Natural killer cell (primary cell): ENCODE measurements at places on chromosomes 16 and 17.

DNA sequence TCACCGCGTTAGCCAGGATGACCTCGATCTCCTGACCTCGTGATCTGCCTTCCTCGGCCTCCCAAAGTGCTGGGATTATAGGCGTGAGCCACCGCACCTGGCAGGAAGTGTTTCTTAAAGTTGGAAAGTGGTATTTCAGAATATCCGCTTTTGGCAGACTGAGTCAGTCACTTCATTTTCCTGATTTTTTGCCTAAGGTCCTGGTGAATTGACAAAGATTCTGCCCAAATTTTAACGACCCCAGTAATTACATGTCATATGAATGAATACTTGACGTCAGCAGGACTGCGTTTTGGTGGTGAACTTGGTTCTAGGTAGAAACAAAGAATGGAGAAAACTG lies 4.5 kb upstream of the BRCA1 start:
- H3K4me3 ChIP-seq: no peak overlapping the region
- DNase-seq: no peak
- no peak overlapping the region for H3K27ac ChIP-seq
- peaks cover 2% of the 10 kb centered on the region for H3K36me3 ChIP-seq

- H3K4me3 ChIP-seq: no peak overlapping the region
- H3K36me3 ChIP-seq: no peaks in the 10 kb centered on the region
- peaks cover 9% of the 10 kb centered on the region for H3K27me3 ChIP-seq
- H3K27ac ChIP-seq: no peak overlapping the region
These were observed 1.4 kb upstream of the RNF222 start for GRCh38 chr17:8398980-8399379.

- no peaks in the 10 kb centered on the region for H3K36me3 ChIP-seq
- H3K4me1 ChIP-seq: no peaks in the 10 kb centered on the region
- no peak overlapping the region for H3K4me3 ChIP-seq
- no peak overlapping the region for H3K27ac ChIP-seq
- no peaks in the 10 kb centered on the region for H3K27me3 ChIP-seq
These were observed 54.3 kb upstream of the MED13 start for GRCh38 chr17:62119373-62119772.

DNA sequence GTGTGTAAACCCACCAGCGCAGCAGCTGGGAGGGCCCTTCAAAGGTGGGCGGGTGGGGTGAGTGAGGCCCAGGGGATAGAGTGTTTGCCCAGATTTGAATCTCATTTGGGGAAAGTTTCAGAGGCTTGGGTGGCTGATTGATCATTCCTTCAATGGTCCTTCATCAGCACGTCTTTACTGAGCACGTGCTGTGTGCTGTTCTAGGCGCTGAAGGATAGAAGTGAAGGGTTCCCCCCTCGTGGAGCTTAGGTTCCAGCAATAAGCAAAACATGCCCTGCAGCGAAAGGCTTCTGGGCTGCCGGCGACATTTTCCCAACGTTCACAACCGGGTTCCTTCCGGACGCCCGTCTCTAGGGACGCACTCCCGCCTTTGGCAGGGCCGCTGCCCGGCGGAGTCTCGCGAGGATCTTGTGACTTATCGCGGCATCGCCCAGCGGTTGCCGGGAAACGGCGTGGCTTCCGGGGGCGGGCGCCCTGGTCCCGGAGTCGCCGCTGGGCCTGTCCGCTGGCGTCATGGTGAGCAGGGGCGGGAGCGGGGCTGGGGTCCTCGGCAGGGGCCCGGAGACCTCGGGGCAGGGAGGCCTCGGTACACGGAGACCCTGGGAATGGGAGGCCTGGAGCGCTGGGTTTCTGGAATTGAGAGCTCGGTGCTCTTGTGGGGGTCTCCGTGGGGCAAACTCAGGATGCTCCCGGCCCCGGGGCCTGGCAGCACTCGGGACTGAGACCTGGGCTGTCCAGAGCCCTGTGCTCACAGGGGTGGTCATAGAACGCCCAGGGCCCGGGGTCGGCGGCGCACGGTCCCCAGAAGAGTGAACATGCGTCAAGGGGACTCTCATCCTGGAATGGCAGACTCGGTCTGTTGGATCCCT lies 3.2 kb upstream of the DBNDD1 start:
- peak; percentile 77 for DNase-seq
- no peak overlapping the region for H3K27ac ChIP-seq
- H3K36me3 ChIP-seq: no peaks in the 10 kb centered on the region
- H3K27me3 ChIP-seq: peaks cover 14% of the 10 kb centered on the region
- peak overlapping the region; percentile 21 for H3K4me3 ChIP-seq

GRCh38 chr17:80955671-80956280 lies 35.9 kb upstream of the CHMP6 start:
- no peak overlapping the region for H3K27ac ChIP-seq
- H3K4me1 ChIP-seq: peaks cover 18% of the 10 kb centered on the region
- H3K27me3 ChIP-seq: no peaks in the 10 kb centered on the region
- H3K4me3 ChIP-seq: no peak overlapping the region
- H3K36me3 ChIP-seq: peaks cover 13% of the 10 kb centered on the region
- no peak for DNase-seq
